ENCODE measurements at places on chromosomes 4 and X.

GRCh38 chr4:148634476-148634875 lies 192.3 kb upstream of the NR3C2 start:
- DNase-seq: no peak

DNA sequence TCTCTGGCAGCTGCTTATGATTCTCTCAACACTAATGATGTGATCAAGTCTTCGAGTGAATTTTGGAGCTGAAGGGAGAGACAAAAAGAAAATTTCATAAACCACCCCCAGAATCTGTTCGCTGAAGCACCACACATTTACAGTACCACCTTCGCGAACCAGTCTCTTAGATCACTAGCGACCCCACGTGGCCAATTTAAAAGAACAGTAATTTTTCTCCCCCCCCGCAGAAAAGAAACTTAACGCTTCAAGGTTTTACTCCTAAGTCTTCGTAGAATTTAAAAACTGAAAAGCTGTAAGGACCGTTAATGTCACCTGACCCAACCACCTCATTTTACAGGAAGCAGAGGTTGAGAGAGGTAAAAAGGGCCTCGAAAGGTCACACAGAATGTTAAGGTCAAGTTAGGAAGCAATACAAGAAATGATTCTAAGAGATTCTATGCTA lies 187.5 kb downstream of the QDPR start:
- no peak for DNase-seq

- no peak for DNase-seq
Observed at GRCh38 chr4:69823481-69824186, 36.3 kb downstream of the SULT1E1 start.

DNA sequence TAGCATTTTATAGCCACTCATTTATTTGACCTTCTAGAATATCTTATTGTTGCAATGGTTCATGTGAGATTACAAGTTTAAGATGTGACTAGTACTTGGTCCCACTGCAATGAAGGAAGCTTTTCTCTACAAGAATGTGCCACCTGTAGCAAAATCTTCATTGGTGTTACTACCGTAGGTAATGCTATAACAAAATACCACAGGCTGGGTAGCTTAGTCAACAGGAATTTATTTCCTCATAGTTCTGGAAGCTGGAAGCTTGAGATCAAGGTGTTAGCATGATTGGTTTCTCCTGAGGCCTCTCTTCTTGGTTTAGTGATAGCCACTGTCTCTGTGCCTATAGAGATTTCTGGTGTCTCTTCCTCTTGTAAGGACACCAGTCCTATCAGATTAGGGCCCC lies 441.0 kb downstream of the GPM6A start:
- no peak for DNase-seq

DNA sequence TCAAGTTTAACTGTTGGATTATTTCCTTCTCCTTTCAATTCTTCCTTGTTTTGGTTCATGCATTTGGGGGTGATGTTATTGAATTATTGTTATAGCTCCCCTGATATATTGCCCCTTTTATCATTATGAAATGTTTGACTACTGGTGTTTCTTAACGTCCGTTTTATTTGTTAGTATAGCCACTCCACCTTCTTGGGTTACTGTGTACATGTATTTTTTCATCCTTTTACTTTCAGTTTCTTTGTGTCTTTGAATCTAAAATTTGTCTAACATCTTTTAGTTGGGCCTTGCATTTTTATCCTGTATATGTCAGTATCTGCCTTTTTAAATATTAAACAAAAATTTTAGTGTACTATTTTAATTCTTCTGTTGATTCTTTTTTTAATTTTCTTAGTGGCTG lies 88.7 kb downstream of the TNIP2 start:
- DNase-seq: no peak

DNA sequence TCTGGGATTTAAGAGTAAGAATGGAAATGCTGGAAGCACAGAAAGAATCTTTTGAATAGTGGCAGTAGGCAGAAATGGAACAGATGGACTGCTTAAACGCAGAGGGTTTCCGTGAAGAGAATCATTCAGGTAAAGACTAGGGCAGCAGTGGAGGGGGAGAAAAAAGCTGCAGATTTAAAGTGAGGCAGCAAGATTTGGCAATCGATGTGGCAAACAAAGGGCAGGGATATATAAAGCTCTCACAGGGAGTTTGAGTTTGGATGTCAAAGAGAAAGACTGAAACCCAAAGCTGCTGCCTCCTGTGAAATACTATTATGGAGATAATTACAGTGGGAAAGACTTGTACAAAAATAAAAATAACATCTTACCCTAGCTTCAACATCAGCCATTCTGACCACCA lies 384.0 kb downstream of the CENPC start:
- DNase-seq: no peak

DNA sequence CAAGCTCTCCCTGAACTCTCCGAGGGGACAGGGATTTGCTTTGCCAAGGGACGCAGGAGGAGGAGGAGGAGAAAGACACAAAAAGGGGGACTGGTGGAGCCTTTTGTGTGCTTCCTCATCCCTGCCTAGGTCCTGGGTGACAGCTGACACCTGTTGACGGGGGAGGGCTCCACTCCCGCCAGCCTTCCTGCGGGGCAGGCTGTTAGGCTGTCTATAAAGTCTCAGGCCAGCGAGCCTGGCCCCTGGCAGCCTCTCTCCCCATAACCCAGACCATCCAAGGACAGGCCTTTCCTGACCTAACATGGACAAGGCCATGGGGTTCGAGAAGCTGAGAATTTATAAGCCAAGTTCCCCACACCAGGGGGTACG lies 832 bp upstream of the EVC2 start:
- DNase-seq: no peak

- no peak for DNase-seq
Observed at GRCh38 chrX:154135458-154136229, 8.4 kb upstream of the OPN1LW start.

- no peak for DNase-seq
Observed at GRCh38 chr4:10051517-10052135, 30.3 kb upstream of the SLC2A9 start.

GRCh38 chr4:8754634-8755589 lies 116.7 kb downstream of the HMX1 start:
- no peak for DNase-seq

GRCh38 chrX:106903291-106903824 lies at the start of gene RIPPLY1:
RIPPLY1 (minus strand) TSS chrX:106903341; CDS start chrX:106903287, 54 bp downstream.
- DNase-seq: no peak

DNA sequence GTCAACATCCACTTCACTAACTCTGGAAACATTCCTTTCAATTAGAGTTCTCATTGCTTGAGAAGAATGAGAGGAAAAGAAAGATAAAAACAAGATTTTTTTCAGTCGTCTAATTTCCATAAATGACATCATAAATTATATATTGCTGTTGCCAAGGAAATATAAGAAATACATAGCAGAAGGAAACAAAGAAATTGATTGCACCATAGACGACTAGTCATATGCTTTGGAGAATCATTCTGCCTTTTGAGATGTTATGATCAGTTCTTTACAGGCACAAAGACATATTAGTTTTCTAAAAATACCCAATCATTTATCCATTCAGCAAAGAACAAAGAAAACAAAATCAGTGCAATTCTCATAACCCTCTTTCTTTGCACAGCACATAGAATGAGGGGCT lies 672 bp upstream of the C1QTNF7 start:
- no peak for DNase-seq

GRCh38 chrX:129116676-129117470 lies 406.4 kb downstream of the SMARCA1 start:
- no peak for DNase-seq

GRCh38 chr4:108049406-108049805 lies 59.7 kb downstream of the HADH start:
- DNase-seq: no peak

GRCh38 chr4:147017081-147017480 lies 71.4 kb upstream of the TTC29 start:
- DNase-seq: no peak

GRCh38 chr4:10273030-10273429 lies 156.4 kb upstream of the WDR1 start:
- DNase-seq: no peak

DNA sequence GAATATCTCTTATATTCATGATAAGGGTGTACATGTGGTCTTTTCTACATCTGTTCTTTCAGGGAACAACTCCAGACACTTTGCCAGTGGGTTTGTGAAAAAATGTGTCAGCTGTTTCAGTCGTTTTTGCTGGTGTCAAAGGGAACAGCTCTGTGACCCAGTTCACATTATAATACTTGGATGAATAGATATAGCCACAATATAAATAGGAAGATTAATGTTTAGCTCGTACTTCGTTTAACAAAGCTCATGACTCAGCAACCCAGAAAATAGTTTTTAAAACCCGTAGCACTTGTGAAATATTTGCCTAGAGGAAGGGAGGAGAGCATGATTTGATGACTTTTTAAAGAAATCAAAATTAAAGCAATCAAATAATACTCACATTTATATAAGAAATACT lies 7.9 kb downstream of the LIAS start:
- DNase-seq: no peak

DNA sequence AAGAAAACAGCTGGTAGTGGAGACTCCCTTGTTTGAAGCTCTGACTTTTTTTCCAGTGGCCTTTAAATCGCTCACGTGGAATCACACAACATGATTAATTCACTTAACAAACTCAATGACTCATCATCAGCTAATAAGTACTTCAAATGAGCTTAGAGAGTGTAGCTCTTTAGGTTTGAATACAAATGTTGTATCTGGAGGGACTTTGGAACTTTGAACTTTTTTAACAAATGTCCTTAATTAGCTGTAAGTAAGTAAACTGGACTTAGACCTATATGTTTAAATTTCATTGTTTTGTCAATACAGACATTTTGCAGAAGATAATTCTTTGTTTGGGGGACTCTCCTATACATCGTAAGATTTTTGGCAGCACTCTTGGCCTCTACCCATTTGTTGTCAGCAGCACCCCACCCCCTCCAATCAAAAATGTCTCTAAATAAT lies 581.1 kb downstream of the SPRY1 start:
- DNase-seq: no peak

GRCh38 chr4:20284990-20285389 lies 33.3 kb downstream of the SLIT2 start:
- no peak for DNase-seq

- DNase-seq: no peak
Observed at GRCh38 chrX:45794323-45794994, 593.8 kb upstream of the DIPK2B start.

DNA sequence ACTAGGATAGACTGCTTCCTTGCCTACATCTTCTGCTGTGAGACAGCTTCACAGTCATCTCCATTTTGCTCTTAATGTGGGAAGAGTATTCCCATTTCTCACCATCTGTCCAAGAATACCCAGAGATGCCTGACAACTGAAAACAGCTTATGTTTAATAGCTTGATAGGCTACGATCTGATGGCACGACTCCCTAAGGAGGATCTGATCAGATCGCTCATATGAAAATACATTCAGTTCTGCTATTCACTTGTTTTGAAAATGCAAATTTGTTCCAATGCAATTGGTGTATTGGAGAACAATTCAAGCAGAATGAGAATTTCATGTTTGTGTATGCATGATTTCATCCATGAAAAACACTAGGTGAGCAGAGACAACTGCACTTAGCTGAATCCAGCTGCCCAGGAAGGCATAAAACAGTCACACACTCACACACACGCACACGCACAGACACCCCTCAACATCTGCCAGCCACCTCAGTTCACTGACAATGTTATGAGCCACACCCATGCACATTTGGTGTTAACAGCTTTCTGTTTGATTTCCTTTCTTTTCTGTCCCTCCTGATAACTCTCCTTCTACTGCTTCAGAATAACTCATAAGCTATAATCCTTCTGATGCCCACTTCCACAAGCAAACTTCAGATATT lies 29.6 kb downstream of the TRIML1 start:
- DNase-seq: no peak

GRCh38 chrX:46117234-46117633 lies 428.0 kb downstream of the ZNF674 start:
- peak; percentile 46 for DNase-seq

- no peak for DNase-seq
Observed at GRCh38 chrX:44898411-44899221, 25.6 kb downstream of the KDM6A start.

GRCh38 chrX:69523314-69523713 lies 19.2 kb downstream of the NALF2 start:
- DNase-seq: no peak

DNA sequence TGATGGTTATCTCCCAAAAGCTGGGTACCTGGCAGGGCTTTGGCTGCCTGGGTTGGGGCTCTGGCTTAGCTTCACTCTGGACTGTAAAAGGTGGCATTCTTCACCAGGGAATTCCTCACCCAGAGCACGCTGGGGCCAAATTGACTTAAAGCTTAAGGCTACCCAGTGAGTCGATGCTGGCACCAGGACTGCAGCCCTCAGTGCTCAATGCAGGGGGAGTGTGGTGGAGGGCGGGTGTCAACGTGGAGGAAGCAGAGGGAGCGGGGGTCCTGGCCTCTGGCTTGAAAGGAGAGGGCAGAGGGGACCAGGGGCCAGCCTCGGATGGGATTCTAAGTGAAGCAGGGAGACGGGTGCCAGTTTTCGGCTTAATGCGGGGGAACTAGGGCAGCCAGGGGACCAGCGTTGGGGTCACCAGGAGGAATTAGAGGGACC lies 446 bp upstream of the FAM50A start:
- no peak for DNase-seq

GRCh38 chr4:22762548-22762947 lies 69.8 kb downstream of the GBA3 start:
- no peak for DNase-seq

DNA sequence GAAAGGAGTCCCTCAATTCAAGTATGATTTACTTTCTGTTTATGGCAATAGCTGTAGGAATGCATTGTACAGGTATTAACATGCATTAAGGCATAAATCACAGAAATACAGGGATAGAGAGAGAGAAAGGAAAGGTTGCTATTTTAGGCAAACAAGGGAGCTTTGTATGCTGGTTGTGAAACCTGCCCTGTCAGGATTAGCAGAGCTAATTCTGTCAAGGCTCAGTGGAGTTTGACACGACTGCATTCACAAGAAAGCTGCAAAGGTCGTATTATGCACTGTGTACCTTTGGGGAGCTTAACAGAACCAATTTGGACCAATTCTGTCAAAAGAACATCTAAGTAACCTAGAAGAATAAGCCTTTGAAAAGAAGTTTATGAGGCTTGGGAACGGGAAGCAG lies 239.3 kb downstream of the GRIA2 start:
- DNase-seq: no peak

DNA sequence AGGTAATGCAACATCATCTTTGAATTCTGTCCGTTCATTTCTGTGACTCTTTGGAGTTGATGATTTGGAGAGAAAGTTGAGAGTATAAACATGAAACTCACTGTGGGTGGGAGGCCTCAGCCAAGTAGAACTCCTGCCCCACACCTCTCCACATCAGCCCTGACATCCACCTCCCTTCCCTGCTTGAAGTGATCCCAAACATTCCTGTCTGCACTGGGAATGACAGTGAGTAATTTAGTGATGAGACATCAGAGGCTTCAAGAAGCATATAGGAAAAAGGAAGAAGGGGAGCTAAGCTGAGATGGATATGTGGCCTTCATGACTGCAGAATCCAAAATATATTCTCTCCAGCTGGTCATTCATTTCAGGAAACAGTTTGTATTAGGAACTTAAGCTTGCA lies 151.8 kb downstream of the SPATA18 start:
- DNase-seq: no peak

Measured in ureter (tissue), 1 donor.